ENCODE measurements at places on chromosomes 16 and 17.

DNA sequence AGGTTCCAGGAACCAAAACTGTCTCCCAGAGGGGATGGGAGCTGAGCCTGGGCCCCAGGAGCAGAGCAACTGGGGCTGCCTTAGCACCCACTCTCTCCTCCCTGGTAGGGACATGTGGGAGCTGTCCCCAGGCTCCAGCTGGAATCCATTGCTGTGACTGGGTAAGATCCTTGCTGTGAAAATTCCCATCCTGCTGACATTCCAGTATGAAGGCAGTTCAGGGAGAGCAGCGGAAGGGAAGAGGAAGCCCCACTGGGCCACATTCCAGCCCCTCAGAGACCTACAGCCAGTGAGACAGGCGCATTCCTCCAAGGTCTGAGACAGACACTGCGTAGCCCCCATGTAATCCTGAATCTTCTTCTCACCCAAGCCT is 24.2 kb downstream of the MYO18A start:
- no peak for DNase-seq

DNA sequence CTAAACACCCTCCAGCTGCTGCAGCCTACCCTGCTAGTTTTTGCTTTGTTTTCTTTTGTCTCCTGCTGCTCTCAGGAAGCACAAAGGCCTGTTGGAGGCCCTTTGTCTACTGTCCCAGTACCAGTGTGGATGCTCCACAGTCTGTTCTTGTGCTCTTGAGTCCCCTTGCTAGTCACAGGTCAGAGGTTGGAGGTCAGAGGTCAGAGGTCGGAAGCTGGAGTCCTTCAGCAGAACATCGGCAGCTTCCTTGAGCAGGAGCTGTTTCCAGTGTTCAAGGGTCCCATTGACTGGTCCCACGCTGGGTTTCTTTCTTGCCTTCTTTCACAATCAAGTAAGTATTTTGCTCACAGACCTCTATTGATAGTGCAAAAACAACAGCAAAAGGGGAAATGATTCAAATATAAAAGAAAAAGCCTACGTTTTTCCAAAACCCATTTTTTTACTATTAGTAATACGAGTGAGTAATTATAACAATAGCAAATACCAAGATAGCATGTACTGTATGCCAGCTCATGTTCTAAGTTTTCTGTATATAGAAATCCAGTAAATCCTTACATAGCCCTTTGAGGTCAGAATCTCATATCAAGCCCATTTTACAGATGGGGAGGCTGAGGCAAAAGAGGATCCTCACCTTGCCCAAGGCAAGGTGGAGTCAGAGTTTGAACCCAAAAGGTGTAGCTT is 10.9 kb upstream of the IL34 start:
- no peak for DNase-seq

DNA sequence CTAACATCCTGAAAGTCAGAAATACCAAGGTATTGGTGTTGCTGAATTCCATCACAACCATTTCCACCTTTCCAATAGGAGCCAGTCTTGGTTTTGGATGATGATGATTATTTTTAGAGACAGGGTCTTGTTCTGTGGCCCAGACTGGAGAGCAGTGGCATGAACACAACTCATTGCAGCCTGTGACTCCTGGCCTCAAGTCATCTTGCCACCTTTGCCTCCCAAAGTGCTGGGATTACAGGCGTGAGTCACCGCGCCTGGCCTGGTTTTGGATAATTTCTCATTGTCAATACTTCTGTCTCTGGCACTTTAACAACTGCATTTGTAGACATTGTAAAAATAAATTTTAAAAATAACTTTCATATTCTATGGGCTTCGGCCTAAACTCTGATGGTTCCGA is 22.6 kb downstream of the STAT5B start:
- DNase-seq: no peak

- no peak for DNase-seq
These were observed 390 bp upstream of the UNC13D start for GRCh38 chr17:75844530-75845057.

DNA sequence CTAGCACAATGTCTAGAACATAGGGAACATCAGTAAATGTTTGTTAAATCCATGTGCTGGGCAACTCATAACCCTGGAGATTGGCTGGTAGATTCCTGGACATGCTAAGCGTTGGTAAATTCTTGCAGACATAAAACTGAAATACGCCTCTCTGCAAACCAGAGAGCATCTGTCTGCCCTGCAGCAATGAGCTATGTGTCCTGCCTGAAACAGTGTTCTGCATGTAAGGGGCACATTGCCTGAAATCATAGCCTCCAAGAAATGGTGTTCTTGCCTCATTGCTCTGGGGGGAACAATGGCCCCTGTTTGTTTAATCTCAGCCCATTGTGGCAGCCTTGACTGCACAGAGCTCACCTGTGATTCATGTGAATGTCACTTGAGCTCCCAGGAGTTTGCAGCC is 113.5 kb upstream of the CCL2 start:
- DNase-seq: no peak

DNA sequence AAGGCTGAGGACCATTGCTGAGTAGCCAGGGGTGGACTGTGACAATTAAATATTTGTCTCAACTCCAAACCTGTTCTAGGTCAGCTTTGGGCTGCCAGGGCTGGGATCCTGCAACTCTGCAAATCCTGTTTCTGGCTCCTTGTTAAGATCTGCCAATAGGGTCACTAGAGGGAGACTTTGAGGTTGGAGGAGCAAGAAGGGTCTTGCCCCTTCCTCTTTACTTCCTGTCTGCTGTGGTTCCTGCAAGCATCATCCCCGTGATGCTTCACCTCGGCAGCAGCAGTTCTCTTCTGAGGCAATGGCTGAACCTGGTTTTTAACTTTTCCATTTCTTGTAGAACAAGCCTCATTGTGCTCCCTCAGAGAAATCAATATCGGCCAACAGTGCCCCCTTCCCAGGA is 124.6 kb downstream of the IRX5 start:
- no peak for DNase-seq

- no peak for DNase-seq
These were observed 77.5 kb downstream of the ENGASE start for GRCh38 chr17:79152110-79152509.

GRCh38 chr17:34865716-34866115 is 95.5 kb downstream of the CCT6B start:
- DNase-seq: no peak

DNA sequence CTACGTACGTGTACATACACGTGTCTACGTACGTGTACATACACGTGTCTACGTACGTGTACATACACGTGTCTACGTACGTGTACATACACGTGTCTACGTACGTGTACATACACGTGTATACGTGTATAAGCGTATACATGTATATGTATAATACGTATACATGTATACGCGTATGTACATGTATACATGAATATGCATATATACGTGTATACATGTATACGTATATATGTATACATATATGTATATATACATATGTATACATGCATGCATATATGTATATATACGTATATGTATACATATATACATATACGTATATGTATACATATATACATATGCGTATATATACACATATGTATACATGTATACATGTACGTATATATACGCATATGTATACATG is 22.2 kb upstream of the PYY start:
- no peak for DNase-seq

- DNase-seq: no peak
These were observed 16.4 kb upstream of the SLC16A11 start for GRCh38 chr17:7060165-7060891.

DNA sequence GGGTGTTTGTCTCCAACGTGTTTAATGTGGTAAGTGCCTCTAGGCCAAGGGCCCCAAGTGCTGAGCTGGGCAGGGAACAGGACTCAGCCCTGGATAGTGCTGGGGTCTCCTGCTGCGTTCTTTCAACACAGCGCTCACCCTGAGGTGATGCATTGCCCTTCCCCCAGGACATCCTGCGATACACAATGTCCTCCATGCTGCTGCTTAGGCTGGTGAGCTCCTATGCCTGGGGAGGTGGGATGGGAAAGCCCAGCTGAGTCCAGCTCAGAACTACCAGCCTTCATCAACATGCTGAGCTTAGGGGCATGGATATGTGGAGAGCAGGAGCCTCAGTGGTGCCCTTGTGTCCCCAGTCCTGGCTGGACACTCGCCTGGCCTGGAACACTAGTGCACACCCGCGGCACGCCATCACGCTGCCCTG is 563 bp downstream of the ZACN start:
- DNase-seq: no peak

DNA sequence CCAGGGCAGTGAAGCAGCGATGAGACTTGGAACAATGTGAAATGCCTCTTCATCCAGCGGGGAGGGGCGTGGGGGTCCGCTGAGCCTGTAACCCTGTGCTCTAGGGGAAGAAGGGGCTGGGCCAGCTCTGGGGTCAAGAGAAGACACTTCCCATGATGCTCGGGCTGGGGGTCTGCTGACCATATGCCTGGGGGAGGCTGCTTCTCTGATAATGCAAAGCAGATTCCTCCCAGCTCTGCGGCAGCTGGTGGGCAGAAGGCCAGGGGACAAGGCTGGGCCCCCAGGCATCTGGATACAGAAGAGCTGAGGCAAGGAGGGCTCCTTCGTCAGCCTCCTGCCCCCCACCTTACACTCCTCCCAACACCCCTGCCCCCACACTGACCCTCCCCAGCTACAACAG is 24.7 kb downstream of the NGFR start:
- DNase-seq: no peak

- no peak for DNase-seq
These were observed 89.5 kb downstream of the CLEC16A start for GRCh38 chr16:11033629-11034420.

- no peak for DNase-seq
These were observed 394.7 kb downstream of the SOX9 start for GRCh38 chr17:72515291-72516065.

DNA sequence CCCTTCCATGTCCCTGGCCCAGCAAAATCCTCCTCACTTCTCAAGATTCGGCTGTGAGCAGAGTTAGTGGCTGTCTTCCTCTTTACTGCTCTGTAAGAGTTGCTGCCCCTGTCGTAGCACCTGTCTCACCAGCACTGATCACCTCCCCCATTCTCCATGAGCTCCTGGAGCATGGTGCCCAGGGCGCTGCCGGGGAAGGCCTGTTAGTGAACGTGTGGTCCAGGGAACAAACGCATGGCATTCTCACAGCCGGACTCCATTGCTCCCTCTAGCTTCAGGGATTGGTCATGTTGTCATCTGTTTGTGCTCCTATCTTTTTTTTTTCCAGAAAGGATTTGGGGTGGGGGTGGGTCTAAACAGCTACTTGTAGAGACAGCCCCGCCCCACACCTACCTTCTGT is 141.2 kb downstream of the CMIP start:
- DNase-seq: no peak

GRCh38 chr16:81625544-81626153 is 153.4 kb upstream of the PLCG2 start:
- no peak for DNase-seq

- DNase-seq: no peak
These were observed 1.4 kb downstream of the SYNRG start for GRCh38 chr17:37607637-37608331.

GRCh38 chr17:38809828-38810227 is 10.5 kb upstream of the PIP4K2B start:
- no peak for DNase-seq

DNA sequence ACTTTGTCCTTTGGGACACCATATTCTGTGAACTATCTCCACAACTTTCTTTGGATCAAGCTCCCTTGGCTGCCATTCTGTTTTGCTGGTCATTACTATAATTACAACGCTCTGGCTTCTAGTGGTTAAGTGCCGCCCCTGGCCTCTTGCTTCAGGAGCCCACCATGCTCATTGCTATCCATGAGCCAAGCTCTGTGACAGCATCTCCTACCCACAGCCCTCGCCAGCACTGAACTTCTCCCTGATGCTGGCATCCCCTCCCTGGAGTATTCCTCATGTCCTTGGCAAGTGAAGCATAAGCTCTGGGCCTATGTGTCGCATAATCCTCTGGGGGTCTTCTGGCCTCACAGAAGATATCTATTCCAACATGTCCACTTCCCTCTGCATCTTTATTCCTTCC is 60.6 kb upstream of the DHX40 start:
- no peak for DNase-seq

DNA sequence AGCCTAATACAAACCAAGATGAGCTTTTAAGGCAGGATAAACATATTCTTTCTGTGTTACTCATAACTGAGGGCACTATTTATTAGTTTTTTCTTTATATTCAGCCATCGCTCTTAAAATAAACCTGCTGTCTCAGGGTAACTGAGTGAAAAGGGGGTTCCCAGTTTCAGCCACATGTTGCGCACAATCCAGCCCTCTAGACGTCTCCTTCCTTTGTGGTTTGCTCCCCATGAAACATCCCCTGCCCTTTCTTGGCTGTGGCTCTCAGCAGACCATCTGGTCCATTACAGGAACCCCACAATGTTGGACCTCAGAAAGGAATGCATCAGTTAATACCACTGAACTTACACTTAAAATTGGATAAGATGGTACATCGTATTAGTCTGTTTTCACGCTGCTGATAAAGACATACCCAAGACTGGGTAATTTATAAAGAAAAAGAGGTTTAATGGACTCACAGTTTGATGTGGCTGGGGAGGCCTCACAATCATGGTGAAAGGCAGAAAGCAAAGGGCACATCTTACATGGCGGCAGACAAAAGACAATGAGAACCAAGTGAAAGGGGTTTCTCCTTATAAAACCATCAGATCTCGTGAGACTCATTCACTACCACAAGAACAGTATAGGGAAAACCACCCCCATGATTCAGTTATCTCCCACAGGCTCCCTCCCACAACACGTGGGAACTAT is 12.6 kb upstream of the IL21R start:
- DNase-seq: no peak

GRCh38 chr16:14682121-14682520 is 12.0 kb downstream of the PLA2G10 start:
- DNase-seq: no peak

GRCh38 chr17:65519462-65519861 is 42.0 kb downstream of the AXIN2 start:
- no peak for DNase-seq

GRCh38 chr17:28878158-28878910 is 19.2 kb downstream of the FLOT2 start:
- DNase-seq: no peak

DNA sequence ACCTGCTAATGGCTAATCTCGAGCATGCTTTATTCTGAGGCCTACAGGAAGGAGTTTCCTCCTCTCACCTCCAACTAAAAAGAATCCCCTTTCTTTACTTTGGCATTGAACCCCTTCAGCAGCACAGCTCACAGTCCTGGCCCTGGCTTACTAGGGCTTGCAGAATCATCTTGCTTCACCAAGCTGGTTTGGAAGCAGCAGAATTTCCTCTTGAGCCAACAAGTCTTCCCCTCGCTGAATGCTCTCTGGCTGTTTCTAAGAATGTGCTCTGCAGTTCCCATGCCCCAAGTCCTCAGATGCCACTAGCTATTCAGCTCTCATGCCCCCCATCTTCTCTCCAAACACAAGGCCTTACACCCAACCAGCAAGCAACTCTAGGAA is 271.2 kb downstream of the NTN1 start:
- DNase-seq: no peak
